ENCODE measurements at places on chromosomes 1 and 21.

- DNase-seq, result no peak
Observed at GRCh38 chr1:33320619-33321165, at the start of gene A3GALT2. Gene A3GALT2 (minus strand): TSS chr1:33321098. CDS start chr1:33321098, 0 bp downstream.

GRCh38 chr1:39735731-39736130, 3.0 kb upstream of the PPIE start:
- DNase-seq, result no peak

DNA sequence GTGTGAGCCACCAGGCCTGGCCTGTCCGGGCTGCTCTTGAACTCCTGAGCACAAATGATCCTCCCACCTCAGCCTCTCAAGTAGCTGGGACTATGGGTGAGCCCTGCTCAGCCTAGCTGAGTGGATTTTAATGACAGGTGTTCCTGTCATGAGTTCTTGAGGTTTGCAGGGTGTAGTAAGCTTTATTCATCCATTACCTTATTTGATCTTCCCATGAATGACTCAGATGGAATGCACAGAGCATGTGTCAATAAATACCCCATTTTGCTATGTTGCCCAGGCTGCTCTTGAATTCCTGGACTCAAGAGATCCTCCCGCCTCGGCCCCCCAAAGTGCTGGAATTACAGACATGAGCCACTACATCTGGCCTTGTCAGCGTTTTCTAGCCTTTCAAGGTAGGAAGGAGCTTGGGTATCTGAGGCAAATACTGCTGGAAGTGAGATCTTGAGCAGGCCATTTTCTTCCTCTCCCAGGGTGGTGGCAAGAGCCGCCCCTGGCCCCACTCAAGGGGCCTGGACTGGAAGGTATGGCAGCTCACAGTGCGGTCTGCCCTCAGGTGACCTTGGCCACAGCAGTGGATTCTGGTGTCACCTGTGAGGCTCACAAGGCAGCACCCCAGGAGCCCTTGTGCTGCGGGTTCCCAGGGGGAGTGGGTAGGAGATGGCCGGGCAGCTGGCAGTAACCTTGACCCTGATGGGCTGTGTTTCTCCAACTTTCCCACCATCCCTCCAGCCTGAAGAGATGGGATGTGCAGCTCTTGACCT, 20.0 kb downstream of the PIK3CD start:
- peak; percentile 76 for DNase-seq

GRCh38 chr21:41894922-41895557, 15.9 kb upstream of the PRDM15 start:
- DNase-seq, result peak; percentile 85

GRCh38 chr1:232164078-232164963, 465.6 kb downstream of the SIPA1L2 start:
- no peak for DNase-seq

- peak; percentile 95 for DNase-seq
Observed at GRCh38 chr21:37452227-37452626, 85.7 kb downstream of the DYRK1A start.

Measured in fibroblast of skin of right biceps (primary cell).